ENCODE measurements at places on chromosomes 7 and 10.
A peak's percentile ranks its signal among the peaks of the same experiment; 100 is the strongest.

GRCh38 chr7:97246317-97246716, 128.8 kb downstream of the SDHAF3 start:
- no peak for DNase-seq

- DNase-seq: no peak
Observed at GRCh38 chr10:121926671-121927317, 1.0 kb downstream of the ATE1 start.

- no peak for DNase-seq
Observed at GRCh38 chr7:111229181-111229740, 138.3 kb downstream of the LRRN3 start.

GRCh38 chr10:48749254-48749787, 64.6 kb downstream of the WDFY4 start:
- no peak for DNase-seq

DNA sequence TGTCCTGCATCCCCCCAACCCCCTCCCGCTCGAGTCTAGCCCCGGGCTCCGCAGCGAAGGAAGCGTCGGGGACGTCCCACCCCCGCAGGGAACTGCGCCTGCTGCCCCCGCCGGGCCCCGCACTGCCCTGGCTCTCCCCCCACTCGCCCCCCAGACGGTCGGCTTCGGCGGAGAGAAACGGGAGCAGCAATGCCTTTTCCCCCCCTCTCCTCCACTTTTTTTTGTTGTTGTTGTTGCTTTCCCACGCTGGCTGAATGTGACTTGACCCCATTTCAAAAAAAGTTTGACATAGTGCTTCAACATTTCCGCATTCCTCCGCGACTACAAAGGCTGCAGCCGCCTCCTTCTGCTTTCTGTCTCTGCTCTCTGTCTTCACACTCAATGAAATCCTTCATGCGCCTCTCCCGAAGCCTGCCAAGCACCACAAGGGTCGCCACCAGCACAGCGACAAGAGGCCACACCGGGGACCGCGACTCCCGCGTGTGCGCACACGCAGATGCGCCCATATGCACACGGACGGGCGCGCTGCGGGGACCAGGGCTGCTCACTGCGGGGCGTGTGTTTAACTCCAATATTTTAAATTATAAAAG, 1.0 kb downstream of the CDK6 start:
- DNase-seq: peak; percentile 52

DNA sequence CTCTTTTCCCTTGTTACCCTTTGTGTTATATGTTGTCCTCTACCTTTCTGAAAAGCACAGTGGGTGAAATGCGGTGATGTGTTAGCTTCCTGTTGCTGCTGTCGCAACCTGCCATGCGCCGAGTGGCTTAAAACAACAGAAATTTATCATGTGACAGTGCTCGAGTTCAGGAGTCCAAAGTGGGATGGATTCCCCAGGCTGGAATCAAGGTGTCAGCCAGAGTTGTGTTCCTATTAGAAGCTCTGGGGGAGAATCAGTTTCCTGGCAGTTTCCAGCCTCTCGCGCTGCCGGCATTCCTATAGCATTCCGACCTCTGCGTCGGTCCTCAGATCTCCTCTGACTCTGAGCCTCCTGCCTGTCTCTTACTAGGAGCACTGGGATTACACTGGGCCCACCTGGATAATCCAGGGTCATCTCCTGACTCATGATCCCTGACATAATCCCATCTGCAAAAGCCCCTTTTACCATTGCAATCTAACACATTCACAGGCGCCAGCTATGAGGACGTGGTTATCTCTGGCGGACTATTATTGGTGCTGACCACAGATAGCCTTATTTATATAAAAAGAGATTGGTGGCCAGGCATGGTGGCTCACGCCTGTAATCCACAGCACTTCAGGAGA, 207.5 kb downstream of the CUX1 start:
- DNase-seq: no peak

DNA sequence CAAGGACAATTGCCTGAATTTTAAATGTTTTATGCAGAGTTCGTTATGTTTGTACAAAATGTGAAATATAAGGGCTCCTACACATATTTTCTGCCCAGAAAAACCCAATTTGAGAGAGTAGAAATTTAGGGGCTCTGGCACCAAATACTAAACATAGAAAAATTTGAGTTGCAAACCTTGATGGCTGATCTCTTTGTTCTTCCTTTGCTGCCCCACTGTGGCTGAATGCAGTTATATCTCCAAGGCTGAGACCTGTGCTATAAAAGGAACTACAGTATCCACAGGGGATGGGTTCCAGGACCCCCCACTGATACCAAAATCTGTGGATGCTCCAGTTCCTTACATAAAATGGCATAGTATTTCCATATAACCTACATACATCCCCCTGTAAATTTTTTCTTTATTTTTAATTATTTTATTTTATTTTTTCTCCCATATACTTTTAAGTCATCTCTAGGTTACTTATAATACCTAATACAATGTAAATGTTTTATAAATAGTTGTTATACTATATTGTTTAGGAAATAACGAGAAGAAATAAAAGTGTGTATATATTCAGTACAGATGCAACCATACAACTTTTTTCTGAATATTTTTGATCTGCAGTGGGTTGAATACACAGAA, 22.5 kb downstream of the CFAP43 start:
- DNase-seq: peak; percentile 6

- DNase-seq: no peak
Observed at GRCh38 chr7:74625446-74625845, 32.1 kb upstream of the GTF2I start.

- no peak for DNase-seq
Observed at GRCh38 chr7:119556436-119556835, 716.5 kb upstream of the KCND2 start.

DNA sequence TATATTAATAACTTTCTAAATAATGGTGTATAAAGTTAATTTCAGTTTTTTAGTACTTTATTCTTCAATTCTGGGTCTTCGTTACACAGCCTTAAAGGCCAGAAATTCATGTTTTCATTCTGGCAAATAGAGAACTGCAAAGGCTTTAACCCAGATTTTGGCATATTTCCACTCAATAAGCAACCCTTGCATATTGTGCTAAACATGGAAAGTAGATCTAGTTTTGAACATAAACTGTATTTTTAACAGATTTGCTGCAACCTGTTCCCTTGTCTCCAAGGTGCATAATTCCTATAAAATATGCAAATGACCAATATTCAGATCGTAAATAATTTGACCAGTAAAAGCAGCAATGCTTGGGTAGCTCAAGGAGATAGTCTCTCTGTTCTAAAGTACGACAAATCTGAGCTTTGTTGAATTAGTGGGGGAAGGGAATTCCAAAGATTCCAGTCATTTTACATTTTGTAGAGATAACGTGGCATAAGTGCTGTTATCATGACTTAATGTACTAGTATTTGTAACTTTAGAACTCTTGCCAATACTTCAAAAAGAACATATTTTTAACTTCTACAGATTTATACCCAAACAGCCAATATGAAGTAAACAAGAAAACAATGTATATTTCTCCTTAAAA, 46.4 kb upstream of the RSBN1L start:
- no peak for DNase-seq

- no peak for DNase-seq
Observed at GRCh38 chr10:49627644-49628247, 13.9 kb downstream of the CHAT start.

GRCh38 chr7:39413636-39414223, 152.5 kb upstream of the YAE1 start:
- DNase-seq: no peak

DNA sequence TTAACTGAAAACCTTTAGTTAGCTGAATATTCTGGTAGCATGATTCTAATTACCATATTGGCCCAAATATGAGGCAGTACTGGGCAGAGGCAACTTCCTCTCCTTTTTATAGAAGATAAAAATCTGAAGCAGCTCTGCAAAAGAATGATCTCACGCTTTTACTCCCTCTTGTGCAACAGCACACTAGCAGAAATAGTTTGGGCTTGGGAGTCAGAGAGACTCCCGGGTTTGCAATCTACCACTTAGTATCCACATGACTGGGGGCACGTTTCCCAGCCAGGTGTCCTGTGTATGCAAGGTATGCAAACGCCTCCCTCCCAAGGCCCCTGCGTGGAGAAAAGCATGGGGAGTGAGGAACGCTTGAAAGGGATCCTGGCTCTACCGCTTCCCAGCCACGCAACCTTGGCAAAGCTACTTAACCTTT, 47.2 kb upstream of the RHEB start:
- no peak for DNase-seq

DNA sequence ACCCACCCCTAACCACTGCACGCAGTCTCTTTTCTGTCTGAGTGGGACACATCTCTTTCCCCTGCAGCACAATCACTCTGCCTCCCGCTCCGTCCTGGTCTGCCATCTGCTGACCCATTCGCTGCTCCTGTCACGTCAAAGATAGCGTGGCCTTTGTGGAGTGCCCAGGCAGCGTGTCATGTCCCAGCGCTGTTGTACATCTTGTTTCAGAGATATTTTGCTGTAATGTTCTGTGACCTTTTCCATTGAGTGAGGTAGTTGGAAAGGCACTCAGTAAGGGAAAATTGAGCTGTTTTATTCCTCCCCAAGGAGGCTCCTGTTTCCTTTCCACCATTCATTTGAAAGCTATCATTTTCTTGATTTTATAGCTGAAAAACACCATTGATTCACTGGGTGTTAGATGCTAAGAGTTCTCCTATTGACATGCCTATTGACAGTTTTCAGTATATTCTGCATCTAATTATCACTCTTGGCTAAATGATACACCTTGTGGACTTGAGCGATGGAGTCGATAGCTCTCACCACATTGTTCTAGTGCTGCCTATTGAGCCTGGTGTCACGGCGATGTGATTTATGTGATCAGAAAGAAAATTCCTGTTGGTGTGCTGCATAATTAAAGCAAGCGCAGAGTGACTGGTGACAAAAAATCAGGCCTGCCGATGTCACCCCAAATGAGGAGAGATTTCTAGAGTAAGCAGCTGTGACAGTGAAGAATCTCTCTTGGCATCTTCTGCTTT, 372.6 kb downstream of the LRMDA start:
- no peak for DNase-seq

- no peak for DNase-seq
Observed at GRCh38 chr7:149796287-149796860, 23.0 kb upstream of the ZNF467 start.

DNA sequence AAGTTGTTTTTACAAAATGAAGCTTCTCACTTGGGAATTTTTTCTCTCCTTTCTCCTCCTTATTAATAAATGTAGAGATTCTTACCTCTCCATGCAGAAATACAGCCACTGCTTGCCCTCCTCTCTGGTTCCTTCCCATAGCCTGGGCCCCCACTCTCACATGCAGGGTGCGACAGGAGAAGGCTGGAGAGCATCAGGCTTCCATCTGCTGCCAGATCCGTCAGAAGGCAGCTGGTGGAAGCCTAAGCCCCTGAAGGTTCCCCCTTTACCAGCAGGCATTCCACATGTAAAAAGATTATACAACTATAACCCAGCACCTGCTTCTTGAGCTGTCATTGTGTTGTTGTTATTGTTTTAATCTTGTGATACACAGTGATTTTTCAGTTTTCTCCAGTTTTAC, 314.2 kb downstream of the LHFPL3 start:
- DNase-seq: no peak

GRCh38 chr7:99030951-99031350, 113.0 kb downstream of the SMURF1 start:
- no peak for DNase-seq

- no peak for DNase-seq
Observed at GRCh38 chr7:130087364-130087763, 17.0 kb downstream of the KLHDC10 start.

GRCh38 chr7:101186844-101187428, 6.8 kb upstream of the NAT16 start:
- no peak for DNase-seq

GRCh38 chr10:52483587-52483986, 169.5 kb downstream of the DKK1 start:
- DNase-seq: no peak

DNA sequence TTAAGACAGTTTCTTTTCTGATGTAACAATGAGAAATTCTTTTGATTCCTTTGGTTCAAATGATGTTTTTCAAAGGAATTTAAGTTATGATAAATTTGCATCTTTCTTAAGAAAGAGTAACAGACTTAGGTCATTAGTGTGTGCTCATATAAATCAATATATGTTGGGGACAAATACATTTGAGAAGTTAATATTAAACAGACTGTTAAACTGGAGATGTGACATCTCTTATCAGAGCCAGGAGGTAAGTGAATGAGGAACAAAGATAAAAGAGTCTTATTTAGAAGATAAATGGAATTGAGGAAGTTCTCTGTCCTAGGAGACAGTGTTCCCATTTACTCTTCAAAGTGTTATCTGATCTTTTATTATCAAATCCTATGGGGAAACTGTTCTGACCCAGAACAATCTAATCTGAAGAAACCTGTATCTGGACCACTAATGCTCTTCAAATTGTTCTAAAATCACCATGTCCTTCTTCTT, 104.8 kb upstream of the LAMB4 start:
- no peak for DNase-seq

DNA sequence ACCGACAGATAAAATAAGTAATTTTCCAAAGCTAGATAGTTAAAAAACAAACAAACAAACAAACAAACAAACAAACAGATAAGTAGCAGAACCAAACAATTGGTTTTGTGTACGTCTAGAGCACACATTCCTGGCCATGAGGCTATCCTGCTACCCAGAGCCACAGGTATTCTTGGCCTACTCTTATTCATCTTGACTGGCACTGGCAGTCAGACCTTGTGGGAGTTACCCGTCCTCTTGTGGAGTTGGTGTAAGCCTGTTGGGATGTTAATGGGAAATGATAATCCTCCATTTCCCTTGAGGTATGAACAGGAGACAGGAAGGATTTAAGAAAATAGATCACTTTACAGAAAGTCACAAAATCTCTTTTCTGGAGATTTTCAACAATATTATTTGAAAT, 142.4 kb upstream of the MEOX2 start:
- DNase-seq: no peak

DNA sequence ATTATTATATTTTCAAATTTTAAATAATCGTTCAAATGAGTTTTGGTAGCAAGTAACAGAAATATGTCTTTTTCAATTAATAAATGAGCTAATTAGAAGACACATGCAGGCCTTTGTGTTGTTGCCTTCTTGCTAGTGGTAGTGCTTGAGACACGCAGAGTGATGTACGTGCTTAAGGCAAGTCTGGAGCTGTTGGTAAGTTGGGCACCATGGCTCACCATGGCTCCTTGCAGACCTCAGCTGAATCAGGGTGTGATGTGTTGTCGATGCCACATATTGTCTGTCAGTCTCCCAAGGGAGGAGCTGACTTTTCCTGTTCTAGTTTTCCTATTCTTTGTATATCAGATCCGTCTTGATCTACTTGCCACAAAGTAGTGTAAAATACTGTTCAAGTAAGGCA, 8.3 kb downstream of the CDK14 start:
- DNase-seq: no peak

DNA sequence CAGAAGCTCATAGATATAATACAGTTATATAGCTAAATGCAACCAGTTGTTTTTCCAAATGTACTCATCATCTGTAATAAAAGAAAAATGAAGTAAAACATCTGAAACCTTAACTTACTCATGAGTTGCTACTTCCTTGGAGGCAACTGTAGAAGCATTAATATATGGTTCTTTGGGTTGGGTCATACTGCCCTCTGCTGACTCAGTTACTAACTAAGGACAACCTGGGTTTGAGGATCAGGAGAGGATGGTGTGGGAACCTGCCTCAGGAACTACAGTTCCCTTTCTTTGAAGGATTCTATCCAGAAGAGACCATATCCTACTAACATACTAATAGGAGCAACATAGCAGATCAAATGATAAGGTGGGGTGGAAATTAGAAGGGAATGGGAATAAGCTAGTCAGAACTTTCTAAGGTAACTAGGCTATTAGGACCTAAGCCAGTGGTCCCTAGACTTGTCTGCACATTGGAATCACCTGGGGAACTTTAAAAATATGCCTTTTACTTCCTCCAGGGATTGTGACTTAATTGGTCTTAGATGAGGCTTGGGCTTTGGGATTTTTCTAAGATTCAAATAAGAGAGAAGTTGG, 20.7 kb downstream of the COX15 start:
- DNase-seq: no peak
